ENCODE measurements at places on chromosomes 16 and 17.

DNA sequence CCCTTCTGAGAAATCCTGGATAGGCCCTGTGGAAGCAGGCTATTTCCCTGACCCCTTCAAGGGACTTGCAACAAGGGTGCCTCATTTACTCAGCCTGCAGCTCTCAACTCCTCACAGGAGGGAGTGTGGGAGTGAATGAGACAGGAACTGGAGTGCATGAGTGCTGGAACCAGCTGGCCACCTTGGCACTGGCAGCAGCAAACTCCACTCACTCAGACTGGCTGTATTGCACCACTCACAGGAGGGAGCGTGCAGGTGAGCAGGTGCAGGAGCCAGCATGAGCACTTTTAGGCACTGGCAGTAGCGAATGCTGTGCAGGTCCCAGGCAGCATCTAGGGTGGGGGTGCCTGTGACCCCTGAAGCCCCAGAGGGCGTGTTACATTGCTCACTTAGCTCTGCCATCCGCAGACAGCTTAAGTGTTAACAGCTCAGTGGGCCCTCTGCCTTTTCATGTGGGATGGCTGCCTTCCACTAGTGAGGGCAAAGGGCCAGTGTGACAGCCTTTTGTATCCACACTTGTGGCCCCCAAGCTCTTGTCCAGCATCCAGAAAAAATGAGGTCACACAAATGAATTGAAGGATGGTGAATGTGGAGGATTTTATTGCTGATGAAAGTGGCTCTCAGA, 11.0 kb upstream of the ZNHIT3 start:
- no peak for DNase-seq

DNA sequence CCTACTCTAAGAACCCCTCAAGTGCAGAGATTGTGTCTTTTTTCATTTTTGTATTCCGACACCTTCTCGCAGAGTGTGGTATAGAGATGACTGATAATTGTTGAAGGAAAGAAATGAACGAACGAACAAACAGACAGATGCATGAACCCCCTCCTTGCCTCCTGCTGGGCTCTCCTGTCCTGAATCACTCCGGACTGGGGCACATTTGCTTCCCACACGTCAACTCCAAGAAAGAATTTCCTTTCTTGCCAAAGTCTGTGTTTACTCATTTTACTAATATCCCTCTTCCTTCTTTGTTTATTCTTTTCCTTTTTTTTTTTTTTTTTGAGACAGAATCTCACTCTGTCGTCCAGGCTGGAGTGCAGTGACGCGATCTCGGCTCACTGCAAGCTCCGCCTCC, 37.5 kb upstream of the BHLHA9 start:
- DNase-seq = no peak

DNA sequence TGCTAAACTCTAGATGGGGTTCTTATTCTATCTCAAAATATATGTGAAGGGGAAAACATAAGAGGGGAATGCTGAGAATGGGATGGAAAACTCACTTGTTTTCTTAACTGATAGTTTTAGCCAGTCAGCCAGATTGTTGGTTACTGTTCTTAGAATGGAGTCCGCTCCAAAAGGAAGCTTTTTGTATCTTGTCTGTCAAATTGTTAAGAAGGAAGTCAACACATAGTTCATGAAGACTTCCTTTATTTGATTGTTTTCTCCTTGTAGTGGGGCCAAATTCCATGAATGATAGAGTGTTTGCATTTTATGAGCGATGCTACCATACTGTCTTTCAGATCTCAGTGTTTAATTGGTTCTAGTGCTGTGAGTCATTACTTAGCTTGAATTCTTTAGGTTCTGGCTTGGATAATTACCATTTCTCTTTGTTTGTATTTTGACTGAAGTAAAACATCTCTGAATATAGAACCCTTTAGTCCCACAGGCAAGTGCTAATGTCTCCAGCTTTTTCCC, 98.3 kb upstream of the GOT2 start:
- no peak for DNase-seq

DNA sequence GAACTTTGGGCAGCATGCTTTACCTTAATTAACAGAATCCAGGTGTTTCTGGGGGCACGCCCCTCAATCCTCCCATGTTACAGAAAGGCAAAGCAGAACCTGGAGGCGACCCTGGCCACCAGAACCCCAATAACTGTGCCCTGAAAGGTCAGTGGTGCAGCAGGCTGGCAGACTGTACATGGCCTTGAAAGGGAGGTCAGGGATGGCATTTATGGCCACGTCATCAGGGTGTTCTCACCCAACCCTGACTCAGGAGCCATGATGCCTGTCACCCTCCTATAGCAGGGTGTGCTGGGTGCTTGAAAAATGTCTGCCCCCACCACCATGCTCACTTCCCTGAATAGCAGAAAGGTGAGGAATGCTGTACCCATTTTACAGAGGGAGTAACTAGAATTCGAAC, 177.7 kb downstream of the TMEM132E start:
- DNase-seq = no peak

DNA sequence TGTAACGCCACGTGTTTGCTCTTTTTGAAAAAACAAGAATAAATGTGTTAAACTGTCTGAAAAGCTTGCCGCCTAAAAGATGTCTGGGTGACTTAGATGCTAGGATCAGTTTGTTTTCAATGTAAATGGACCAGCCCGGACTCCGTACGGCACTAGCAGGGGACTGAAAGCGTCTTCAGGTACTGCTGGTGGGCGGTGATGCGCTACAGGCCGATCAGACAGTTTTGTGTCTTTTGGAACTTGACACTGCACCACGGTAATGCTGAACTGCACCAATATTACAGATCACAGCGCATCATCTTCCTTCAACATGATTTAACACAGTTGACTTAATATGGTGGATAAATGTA, 727 bp upstream of the MBTPS1 start:
- no peak for DNase-seq

GRCh38 chr17:48729335-48730239, 1.0 kb upstream of the HOXB13 start:
- DNase-seq = no peak

- DNase-seq = no peak
Measured at GRCh38 chr17:40873255-40873654, 6.2 kb upstream of the KRT12 start.

DNA sequence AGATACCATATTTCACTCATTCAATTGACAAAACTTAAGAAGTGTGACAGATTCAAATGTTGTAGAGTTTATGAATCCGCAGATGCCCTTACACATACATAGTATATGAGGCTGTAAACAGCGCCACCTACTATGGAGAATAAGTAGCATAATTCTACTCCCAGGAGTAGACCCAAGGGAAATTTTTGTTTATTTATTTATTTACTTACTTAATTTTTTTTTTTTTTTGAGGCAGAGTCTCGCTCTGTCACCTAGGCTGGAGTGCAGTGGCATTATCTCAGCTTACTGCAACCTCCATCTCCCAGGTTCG, 35.5 kb downstream of the GAN start:
- no peak for DNase-seq

DNA sequence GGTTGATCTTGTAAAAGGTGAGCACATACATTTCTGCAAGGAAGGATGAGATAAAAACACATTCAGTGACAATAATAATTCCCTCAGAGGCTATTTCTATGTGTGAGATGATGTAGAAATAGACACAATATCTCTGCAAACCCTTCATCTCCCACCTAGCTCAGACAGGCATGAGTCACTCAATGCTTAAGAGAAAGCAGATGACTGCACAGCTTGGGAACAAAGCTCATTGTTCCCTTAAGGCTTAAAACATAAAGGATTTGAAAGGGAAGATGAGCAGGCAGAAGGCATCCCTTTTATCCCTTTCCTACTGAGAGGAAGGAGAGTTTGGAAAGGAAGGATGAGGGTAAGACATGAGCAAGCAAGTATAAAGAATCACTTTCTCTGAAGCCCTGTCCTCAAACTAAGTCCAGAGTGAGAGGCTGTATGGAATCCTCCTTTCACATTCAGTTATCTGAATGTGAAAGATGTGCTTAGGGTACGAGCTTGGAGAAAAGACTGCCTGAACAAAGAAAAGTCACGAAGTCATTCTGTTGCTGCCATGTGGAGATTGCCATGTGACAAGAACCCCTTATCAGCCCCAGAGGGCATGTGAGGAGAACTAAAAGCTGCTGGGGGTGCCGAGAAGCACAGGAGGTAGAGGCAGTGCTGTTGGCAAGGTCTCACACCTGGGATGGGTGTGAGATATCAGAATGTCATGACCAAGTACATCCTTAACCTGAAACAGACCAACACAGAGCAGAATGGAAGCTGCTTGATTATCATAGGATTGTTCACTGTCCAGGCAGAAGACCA, 58.2 kb downstream of the CNTNAP4 start:
- no peak for DNase-seq

DNA sequence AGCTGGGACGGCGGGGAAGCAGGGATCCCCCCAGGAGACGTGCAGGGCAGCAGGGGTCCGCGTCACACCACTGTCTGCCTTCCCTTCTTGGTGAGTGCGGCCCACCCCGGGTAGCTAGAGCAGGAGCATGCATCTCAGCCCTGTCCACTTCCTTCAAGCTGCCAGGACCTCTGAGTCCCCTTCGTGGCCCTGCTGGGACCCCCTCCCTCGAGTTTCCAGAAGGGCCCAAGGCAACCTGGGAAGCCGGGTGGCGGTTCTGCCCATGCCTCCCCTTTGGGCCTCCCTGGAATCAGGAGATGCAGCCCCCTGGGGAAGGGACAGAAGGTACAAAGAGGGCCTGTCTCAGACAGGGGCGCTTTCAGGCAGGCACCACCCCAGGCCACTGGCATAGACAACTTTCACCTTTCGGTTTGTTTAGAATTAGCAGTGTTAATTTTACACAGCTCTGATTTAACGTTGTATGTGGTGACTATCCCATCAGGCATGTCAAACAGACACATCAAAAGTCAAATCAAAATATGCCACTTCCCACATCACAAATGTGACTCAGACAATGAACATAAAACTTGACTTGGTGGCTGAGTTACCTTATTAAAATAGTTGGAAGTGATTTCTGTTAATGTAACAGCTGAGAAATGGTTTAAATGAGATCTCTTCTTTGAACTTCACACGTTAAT, 94.5 kb upstream of the METRNL start:
- DNase-seq = no peak

DNA sequence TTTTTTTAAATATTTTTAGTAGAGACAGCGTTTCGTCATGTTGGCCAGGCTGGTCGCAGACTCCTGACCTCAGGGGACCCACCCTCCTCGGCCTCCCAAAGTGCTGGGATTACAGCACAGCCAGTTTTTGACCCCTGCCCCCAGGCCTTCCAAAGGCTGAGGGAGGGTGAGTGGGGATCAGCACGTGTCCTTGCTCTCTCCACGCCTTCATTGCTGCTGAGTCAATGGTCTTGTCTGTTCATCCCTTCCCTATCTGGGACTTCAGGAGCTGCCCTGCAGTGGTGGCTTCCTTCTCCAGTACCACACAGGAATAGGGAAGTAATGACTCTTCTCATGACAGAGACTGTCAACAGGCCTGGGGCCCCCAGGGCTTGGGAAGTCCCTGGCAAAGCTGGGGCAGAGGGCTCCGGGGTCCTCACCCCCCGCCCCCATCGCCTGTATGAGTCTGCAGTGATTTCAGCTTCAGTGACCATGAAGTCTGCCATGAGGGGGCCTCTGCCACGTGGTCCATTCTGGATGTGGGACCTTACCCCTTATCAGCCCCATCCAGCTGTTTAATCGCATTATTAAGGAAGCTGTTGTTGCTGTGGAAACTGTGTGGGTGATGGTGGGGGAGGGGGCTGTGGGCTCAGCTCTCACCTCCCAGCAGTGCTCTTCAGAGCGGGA, 6.1 kb downstream of the ABCC3 start:
- DNase-seq = no peak

GRCh38 chr17:67110619-67111018, 66.3 kb downstream of the CACNG1 start:
- no peak for DNase-seq

DNA sequence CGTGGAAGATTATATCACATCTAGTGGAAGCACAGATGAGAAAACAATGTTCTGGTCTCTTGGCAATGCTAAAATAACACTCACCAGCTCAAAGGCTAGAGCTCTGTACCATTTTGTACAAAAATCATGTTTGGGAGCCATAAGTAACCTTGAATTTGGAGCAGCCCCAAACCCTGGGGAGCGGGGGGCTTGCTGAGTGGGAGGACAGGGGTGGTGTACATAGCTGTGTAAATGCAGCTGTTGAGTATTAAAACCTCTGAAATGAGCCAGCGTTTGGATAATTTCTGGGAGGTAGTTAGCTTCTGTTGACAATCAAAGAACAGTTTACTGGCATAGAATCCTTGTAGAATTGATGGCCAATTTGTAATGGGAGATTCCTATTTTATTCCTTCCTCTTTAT, 4.3 kb downstream of the MYH8 start:
- no peak for DNase-seq

- no peak for DNase-seq
Measured at GRCh38 chr17:28916302-28916934, 13.5 kb upstream of the DHRS13 start.

GRCh38 chr17:9115214-9116191, 94.2 kb downstream of the NTN1 start:
- no peak for DNase-seq

DNA sequence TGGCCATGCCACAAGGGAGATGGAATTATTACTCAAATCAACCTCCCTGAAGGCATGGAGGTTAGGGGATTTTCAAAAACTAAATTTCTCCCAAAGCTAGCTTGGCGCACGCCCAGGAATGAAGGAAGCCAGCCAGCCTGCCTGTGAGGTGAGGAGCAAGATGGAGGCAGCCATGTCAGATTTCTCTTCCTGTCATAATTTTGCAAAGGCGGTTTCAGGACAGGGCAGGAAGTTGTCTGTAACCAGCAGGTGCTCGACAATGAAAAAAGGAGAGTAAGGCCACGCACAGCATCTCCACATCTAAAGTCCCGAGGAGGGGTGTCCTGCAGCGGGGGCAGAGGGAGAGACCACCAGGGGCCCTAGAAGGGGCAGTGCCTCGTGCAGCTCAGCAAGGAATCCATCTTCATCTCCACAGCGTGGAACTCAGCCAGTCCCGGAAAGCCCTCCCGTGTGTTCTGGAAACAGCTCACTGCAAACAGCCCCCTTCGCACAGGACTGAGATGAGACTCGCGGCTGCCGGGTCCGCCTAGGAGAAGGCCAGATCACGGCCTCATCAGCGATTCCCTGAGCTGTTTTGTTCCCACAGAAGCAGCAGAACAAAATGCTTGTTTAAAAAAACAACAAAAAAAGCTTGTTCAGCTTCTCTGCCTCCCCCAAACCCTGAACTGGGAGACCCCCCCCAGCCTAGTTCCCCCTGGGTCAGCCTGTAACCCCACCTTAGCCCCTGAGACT, 47.8 kb downstream of the SLC7A5 start:
- no peak for DNase-seq

GRCh38 chr17:1783834-1784611, 22.2 kb downstream of the SERPINF1 start:
- DNase-seq = no peak

GRCh38 chr17:65850486-65850885, 289.0 kb upstream of the AXIN2 start:
- no peak for DNase-seq

Data from NCI-H187 treated with DMSO at 0.1 percent for 48 hours (cell line).